ENCODE measurements at places on chromosomes 3 and 15.

DNA sequence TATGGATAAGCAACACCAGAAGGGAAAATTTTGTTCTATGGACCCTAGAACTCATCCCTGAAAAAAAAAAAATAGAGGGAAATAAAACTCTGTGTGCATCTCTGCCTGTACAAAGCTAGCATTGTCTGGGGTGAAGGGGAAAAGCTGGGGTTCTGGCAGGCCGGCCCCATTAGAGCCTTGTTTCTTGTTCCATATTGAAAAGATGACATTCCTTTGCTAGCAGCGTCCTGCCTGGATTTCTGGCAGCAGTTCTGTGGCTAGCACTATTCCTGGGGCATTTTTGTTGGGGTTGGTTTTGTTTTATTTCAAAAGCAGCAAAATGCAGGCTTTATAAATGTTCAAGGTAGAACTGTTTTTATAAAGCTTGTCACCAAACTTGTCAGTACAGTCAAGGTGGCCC is 45.2 kb downstream of the RARB start:
- no peak for DNase-seq

DNA sequence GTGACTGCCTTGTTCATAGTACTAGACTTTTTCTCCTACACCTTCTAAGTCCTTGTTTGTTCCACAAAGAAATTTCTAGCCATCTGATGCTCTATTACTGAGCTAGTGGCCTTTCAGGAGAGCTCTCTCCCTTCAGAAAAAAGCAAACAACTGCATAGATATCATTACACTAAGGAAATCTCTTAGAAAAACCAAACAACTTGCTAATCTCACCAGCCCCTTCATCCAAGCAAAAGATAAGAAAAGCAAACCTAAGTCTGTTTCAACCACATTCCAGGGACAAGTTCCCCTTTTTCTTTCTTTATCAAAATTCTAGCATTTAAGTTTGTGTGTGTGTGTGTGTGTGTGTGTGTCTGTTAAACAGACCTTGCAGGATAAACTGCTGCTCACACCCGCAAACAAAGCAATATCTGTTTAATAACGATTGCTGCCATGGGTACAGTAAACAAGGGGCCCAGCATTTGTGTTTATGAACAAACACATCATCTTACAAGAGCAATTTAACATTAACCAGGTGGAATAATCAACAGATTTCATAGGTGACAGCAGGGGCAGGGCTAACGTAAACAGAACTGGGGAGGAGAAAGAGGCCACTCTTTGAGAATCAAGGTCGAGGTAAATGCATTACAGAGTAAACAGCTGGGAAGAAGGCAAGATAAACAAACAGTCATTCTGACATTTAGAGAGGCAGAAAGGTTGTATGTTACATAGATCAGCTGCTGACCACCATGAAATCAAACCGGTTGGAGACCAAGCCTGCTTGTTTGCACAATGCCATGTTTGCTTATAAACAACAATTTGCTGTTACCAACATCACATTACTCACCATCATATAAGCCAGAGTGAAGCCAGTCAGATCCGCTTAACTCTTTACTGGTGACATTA is 375.1 kb downstream of the FOXP1 start:
- no peak for DNase-seq

DNA sequence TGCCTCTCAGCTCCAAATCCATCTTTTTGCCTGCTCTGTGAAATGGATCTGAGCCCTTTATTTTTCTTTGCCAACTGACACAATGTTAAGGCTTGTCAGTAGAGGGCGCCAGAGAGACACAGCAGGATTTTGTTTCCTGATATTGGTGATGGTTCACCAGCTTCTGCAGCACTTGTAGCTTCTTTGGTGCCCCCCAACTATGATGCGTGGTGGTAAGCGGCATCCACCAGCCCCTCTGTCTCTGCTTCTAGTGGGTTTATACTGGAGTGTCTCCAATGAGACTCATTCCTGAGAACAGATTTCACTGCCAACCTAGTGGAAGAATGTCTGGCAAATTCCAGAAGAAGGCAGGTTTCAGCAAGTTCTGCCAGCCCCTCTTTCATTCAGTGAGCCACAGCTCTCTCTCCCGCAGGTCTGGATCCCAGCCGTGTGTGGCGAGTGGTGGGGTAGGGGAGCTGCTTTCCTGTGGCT is 471.9 kb upstream of the FRG2C start:
- peak; percentile 4 for DNase-seq

- no peak for DNase-seq
Observed at GRCh38 chr15:74384566-74384880, 17.1 kb upstream of the CYP11A1 start.

- DNase-seq: no peak
Observed at GRCh38 chr3:78004571-78004970, 964.7 kb downstream of the ROBO2 start.

- no peak for DNase-seq
Observed at GRCh38 chr15:67790610-67791319, 34.5 kb upstream of the SKOR1 start.

- peak; percentile 12 for DNase-seq
Observed at GRCh38 chr3:112437146-112438022, 61.9 kb downstream of the BTLA start.

- no peak for DNase-seq
Observed at GRCh38 chr3:48411606-48412374, 18.1 kb downstream of the PLXNB1 start.

- peak; percentile 95 for DNase-seq
Observed at GRCh38 chr3:131381445-131382291, at the start of gene NUDT16. Gene NUDT16, plus strand, starts transcription at chr3:131381774. Its CDS starts 31 bp downstream, at chr3:131381805.

- no peak for DNase-seq
Observed at GRCh38 chr15:60006873-60007272, 2.8 kb downstream of the FOXB1 start.

GRCh38 chr3:82473864-82474541 is 712.6 kb upstream of the GBE1 start:
- no peak for DNase-seq

DNA sequence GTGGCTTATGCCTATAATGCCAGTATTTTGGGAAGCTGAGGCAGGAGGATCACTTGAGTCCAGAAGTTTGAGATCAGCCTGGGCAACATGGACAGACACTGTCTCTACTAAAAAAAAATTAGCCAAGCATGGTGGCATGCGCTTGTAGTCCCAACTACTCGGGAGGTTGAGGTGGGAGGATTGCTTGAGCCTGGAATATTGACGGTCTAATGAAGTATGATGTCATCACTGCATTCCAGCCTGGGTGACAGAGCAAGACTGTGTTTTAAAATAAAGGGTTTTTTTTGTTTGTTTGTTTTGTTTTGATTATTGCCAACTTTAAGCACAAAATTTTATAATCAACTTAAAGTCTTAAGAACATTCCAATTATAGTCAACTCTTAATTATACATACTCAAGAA is 6.8 kb downstream of the PLSCR1 start:
- no peak for DNase-seq

GRCh38 chr15:97902140-97902780 is 58.2 kb upstream of the ARRDC4 start:
- DNase-seq: no peak

Measured in H54 (cell line).